AG08396 (cell line): ENCODE measurements at places on chromosomes 16 and 17.
A peak's percentile ranks its signal among the peaks of the same experiment; 100 is the strongest.

DNA sequence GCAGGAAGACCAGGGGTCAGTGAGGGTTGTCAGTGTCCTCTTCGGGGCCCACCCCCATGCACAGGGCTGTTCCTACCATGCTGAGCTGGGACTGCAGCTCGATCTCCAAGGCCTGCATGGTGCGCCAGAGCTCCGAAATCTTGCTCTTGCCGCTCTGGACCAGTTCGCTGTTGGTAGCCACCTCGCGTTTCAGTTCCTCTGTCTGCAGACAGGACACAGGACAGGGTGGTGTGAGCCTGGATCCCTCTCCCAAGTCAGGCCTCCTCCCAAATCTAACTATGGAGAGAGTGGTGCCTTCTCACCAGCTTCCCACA lies 90.9 kb downstream of the GOSR1 start:
- no peak for DNase-seq

GRCh38 chr16:59907611-59908010 lies 1173.5 kb upstream of the GOT2 start:
- no peak for DNase-seq

DNA sequence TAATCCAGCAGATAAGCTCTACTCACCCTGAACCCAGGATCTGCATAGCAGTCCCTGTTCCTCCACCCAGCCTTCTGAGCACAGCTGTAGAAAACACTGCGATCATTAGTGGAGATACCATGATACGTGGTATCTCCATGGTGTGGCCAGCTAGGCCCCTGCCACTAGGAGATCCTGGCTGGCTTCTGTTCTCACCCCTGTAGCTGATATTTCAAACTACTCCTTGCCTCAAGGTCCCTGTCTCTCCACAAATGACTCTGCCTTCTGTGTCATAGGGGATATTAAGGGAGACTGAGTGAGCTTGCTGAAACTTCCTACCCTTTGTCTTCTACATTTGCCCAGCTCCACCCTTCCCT lies 44.3 kb downstream of the ERN1 start:
- no peak for DNase-seq

DNA sequence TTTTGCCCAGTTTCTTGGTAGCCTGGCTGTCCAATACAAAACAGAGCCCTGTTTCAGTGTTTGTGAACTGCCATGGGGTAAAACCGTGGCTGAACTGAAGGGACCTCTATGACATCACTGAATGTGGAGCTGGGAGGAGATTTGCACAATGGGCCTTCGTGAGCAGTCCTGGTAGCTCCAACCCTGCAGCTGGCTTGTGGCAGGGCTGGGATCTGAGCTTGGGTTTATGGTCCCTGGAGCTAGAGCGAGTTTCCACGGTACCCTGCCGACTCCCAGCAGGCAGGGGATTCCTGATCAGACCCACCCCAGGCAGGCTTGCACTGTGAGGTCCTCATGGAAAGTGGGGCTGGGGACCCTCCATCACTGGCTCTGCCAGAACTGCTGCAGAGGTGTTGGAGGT lies 247.0 kb downstream of the GSG1L start:
- DNase-seq: no peak

GRCh38 chr17:35170968-35171771 lies 23.0 kb downstream of the SLC35G3 start:
- peak; percentile 35 for DNase-seq

- DNase-seq: no peak
Measured at GRCh38 chr17:69207151-69207550, 21.5 kb downstream of the ABCA10 start.

- DNase-seq: no peak
Measured at GRCh38 chr16:50334106-50334975, 34.4 kb downstream of the BRD7 start.
